Globus pallidus (tissue), 1 donor: ENCODE measurements at places on chromosomes 3 and 15.

DNA sequence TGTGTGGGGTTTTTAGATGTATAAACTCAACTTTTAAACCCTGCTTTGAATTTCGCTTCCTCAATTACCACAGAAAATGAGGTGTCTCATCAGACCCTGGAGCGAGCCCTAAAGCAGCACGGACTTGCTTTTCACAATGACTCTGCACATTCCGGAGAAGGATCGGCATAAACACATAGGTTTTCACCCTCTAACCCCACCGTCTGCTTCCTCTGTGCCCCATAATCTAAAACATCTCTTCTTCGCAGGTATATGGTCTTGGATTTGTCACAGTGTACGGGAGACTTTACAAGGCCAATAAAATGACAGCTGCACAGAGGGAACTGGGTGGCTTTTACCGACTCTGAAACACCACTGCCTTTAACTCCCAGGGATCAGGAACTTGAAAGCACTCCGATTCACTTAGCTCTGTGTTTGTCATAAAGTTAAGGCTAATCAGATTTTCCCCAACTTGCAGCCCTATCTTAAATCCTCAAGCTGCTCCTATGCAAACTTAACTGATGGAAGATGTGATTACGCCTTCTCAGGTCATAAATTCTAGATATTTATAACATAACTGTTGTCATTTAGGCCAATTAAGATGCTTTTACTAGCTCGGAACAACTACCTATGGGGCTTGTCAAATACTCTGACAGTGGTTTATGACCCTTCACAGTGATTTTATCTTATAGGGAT lies 133.4 kb upstream of the WNT5A start:
- DNase-seq, result peak; percentile 15

DNA sequence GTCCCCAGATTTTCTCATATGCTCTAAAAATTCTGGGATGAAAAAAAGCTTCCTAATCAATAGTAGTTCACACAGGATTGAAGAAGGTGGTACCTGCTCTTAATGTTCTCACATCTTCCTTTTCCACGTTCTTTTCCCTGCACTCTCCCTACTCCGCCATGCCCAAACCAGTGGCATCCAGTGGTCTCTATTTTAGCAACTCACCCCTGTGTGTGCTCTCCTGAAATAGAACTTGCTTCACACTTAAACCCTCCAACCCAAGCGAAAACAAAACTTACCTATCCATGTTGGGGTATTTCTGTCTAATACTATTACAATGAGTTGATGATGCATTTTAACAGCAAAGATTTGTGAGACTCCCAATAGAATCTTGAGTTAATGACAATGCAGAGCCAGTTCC lies 148.8 kb downstream of the PLD1 start:
- no peak for DNase-seq

DNA sequence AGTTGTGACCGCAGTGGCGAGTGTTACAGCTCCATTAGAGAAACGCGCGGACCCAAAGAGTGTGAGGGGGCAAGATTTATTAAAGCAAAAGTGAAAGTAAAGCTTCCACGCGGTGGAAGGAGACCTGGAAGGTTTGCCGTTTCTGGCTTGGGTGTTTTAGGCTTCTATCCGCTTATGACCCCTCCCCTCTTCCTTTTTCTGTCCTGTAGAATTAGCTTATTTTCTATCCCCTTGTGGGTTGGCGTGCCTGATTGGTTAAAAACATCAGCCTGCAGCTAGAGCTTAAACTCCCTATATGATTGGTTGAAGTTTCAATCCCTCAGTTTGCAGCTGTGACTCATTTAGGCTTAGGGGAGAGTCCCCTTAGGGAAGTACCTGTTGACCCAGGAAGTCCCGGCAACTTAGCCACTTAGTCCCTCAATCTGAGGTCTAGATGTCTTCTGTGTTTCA lies 39.6 kb downstream of the C3orf38 start:
- DNase-seq, result no peak

- no peak for DNase-seq
Observed at GRCh38 chr3:55621648-55622047, 134.5 kb upstream of the WNT5A start.

- no peak for DNase-seq
Observed at GRCh38 chr15:100385300-100386050, 43.7 kb upstream of the ADAMTS17 start.

- no peak for DNase-seq
Observed at GRCh38 chr15:72285402-72285801, 13.0 kb upstream of the PARP6 start.

DNA sequence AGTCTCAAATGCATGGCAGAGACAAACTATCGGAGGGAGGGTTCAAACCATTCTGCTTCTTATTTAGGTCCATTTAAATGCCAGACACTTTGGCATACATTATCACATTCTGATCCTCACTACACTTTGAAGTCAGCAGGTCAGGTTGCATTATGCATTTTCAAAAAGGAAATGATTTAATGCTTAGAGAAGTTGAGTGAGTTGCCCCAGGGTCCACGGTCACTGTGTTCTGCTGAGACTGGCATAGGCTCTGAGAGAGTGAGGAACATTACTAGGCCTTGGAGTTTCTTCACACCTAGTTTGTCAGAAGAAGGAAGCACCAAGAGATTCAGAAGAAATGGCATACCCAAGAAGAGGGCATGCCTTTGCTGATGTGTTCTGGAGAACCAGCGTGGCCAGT lies 46.3 kb upstream of the ACAN start:
- no peak for DNase-seq

DNA sequence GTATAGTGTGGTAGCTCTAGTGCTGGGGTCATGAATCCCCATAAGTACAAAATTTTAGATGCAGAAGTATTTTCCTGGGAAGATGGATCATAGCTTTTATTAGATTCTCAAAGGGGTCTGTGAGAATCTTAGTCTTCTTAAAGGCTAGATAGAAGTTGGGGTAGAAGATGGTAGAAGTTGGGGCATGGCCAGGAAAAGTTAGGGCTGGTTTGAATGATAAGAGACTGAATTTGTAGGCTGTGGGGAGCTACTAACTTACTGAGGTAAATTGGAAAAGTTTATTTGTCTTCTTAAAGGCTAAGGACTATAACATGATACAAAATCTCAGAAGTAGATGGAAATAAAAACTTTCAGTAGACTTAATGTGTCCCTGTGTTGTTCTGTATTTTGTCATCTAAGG lies 1.6 kb upstream of the UBE2Q2 start:
- no peak for DNase-seq

DNA sequence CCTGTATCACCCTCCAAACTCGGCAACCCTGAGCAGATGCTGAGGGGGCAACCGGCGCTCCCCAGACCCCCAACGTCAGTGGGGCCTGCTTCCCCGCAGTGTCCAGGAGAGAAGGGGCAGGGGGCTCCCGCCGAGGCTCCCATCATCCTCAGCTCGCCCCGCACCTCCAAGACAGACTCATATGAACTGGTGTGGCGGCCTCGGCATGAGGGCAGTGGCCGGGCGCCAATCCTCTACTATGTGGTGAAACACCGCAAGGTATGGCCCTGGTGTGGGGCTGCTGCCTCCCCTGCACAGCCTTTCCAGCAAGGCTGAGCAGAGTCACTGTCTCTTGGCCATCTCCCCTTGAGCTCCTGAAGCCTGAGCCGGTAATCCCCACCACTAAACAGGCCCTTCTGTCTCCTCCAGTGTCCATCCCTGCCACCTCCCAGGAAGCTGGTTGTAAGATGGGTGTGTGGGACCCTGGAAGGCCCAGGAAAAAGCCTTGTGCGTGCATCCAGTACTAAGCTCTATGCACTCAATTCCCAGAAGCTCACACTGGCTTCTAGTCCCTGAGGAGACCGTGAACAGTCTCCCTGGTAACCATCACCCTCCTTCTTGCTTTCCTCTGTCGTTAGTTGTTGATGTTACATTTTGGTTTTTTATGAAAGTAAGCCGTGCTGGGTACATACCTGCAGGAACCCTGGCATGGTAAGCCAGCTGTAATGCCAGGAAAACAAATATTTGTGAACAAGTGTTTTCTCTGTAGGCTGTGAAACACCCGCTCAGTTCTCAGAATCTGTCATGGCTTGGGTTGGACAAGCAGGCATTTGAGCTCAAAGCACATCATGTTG lies 63.3 kb downstream of the BOC start:
- DNase-seq, result no peak

- no peak for DNase-seq
Observed at GRCh38 chr3:31523543-31523942, 9.2 kb upstream of the STT3B start.

GRCh38 chr3:112611752-112612515 lies 29.0 kb downstream of the CCDC80 start:
- no peak for DNase-seq

- DNase-seq, result no peak
Observed at GRCh38 chr15:72340366-72340765, 20.4 kb upstream of the CELF6 start.

GRCh38 chr3:140244893-140245292 lies 309.9 kb downstream of the CLSTN2 start:
- DNase-seq, result no peak

- no peak for DNase-seq
Observed at GRCh38 chr15:70479056-70479455, 284.3 kb downstream of the UACA start.

DNA sequence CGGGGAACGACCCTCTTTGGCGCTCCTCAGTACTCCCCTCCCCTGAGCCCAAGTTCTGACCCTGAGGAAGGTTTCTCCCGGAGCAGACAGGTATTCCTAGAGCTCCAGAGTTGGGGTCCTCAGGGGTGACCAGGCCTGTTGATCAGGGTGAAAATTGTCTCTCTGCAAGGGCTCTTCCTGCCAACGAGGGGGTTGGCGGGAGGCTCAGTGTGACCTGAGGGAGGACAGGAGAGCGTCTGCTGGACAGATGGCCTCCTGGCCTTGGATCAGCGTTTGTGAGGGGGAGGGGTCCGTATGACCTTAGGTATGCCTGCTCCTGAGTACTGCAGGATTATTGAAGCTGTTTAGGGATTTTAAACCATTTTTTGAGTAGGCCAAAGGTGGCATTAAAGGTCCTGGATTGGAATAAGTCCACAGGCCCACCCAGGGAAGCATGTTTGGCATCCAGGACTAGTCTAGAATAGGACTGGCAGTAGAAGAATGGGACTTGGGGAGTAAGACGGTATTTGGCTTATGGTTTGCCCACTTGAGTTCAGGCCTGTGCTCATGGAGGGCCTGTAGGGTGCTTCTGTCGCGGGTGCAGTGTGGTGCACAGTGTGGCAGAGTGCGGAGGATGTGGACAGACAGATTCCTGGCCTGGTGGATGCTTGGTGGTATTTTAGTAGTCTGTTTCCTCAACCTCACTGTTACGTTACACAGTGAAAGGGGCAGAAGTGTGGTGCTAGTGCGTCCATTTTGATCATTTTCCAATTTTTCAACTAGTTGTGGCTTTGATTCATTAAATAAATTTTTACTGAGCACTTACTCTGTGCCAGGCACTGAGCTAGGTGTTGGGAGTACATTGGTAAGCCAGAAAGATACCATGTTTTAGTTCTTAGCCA lies 959 bp downstream of the ZNF592 start:
- DNase-seq, result peak; percentile 30

GRCh38 chr15:100667405-100668347 lies 65.3 kb downstream of the ASB7 start:
- no peak for DNase-seq

- no peak for DNase-seq
Observed at GRCh38 chr3:150388498-150389418, 19.3 kb upstream of the TSC22D2 start.

- DNase-seq, result peak; percentile 64
Observed at GRCh38 chr3:57948781-57949242, 59.4 kb upstream of the FLNB start.

DNA sequence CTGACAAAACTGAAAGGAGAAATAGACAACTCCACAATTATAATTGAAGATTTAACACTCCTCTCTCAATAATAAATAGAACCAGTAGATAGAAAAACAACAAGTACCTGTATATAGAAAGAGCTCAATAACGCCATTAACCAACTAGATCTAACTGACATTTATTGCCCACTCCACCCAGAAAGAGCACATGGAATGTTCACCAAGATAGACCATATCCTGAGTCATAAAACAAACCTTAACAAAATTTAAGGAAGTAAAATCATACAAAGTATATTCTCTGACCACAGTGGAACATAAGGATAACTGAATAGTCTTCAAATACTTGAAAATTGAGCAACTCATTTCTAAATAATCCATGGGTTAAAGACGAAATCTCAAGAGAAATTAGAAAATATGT lies 25.1 kb downstream of the KBTBD12 start:
- DNase-seq, result no peak
